Activated CD4-positive, alpha-beta T cell treated with anti-CD3 and anti-CD28 coated beads, Interleukin-2, amount 50 U/mL, for 48 hours (primary cell): ENCODE measurements at places on chromosomes 13 and 19.

GRCh38 chr19:46265217-46265828 lies 31.5 kb upstream of the HIF3A start:
- DNase-seq = peak; percentile 61

DNA sequence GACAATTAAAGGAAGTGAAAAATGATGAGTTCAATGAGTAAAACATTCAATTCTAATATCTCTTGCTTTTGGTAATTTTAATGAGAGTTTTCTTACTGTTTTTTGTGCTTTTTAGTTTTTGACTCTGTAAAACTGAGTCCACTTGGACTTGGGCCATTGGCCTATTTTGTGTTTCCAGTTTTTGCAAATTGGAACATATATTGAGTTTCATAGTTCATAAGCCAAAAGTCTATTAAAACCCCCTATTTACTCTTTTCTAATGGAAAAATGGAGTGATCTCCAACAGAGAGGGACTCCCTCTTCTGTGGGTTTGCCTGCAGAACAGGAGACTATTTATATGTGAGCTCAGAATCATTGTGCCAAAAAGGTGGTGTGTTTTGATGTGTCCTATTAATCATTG lies 219.7 kb upstream of the SPRY2 start:
- no peak for DNase-seq

- no peak for DNase-seq
Observed at GRCh38 chr13:36915896-36916640, 4.0 kb downstream of the SMAD9 start.

DNA sequence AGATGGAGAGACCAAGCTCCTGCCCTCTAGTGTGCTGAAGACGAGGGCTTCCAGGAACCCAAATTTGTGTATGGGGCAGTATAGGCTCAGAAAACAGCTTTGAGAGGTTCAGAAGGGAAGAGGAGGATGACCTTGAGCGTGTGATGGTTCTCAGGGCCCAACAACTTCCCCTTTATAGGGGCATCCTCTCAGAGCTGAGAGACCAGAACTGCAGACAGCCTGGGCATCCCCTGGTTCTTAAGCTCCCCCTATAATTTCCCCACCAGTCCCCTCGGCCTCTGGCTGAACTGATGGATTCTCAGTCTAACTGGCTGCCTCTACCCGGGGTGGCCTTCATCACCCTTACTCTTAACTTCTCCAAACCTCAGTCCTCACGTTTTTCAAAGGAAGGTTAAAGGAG lies 167.5 kb downstream of the URI1 start:
- DNase-seq = no peak

GRCh38 chr13:40336228-40337221 lies 329.9 kb downstream of the FOXO1 start:
- DNase-seq = no peak

- no peak for DNase-seq
Observed at GRCh38 chr19:1370579-1371361, 12.9 kb upstream of the NDUFS7 start.

GRCh38 chr13:80894917-80895316 lies 554.0 kb upstream of the SPRY2 start:
- no peak for DNase-seq

DNA sequence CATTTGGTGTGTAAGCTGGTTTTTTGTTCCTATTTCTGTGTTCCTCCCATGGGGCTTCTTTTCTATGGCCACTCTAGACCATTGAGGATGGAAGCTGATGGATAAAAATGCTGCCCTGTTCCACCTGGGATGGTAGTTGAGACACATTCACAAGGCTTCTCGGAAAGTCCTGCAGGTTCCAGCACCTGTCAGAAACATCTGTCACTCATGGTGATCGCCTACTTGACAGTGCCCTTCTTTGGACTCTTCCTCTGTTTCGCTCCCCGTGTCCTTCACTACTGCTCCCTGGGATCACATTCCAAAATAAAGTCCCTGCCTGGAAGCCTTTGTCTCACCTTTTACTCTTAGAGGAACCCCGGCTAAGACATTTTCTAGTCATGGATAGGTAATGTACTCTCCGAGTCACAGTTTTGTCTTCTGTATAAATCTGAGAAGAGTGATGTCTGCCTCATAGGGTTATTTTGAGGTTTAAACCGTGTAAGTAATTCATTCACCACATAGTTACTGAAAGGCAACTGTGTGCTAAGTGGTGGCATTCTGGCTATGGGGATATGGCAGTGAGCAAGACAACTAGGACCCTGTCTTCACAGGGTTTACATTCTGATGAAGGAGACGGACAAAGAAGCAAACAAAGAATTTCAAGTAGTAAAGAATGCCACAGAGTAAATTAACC lies 21.0 kb downstream of the UBAC2 start:
- no peak for DNase-seq

DNA sequence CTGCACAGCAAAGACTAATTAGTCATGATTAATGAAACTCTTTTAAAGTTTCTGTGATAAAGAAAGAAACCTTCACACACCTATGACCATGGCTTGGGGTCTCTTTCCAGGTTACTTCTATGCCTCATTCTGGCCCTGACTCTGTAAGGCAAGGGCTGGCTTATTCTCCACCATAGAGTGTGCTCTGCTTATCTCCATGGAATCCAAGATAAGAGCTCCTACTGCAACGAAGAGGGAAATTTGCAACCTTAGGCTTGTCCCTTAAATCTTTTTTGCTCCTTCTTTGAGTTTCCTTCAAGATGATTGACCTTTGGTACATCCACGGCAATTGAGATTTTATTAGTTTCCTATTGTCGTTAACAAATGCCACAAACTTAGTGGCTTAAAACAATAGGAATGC lies 239.9 kb downstream of the SPRY2 start:
- DNase-seq = no peak

- DNase-seq = no peak
Observed at GRCh38 chr13:44680746-44681355, 104.7 kb upstream of the TSC22D1 start.

- DNase-seq = no peak
Observed at GRCh38 chr13:36959456-36960116, 39.5 kb upstream of the SMAD9 start.

DNA sequence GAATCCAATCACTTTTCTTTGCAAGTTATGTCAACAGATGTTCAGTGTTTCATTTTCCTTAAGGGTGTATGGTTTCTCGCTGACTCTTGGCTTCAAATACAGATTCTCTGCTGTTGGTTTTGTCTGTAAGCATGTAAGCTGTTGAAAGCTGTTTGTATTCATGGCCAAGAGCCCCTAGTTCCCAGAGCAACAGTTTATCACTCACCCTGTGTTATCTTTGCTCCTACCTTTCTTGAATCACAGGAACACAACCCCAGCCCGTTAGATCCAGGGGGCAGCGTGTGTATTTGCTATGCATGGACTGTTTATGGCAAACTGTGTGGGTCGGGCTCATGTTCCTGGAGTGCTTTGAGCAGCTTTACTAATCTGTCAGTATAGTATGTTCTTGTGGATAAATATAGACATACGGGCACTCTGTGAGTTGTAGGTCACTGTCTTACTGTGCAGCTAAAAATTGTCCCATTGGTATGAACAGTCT lies 28.9 kb downstream of the FRY start:
- no peak for DNase-seq

DNA sequence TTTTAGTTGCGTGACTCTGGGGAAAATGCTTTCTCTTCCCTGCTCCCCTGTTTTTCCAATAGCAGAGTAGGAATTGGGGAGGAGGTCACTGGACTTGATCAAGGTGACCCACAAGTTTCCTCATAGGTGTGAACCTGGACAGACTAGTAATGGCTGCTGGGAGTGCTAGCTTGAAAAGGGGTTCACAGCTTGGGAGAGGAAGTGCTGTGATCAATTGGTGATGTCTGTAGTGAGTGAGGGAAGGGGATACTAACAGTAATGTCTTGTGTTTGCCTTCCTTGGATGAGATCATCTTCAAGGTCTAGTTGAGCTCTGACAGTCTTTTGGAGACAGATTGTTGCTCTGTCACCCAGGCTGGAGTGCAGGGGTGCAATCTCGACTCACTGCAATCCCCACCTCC lies 1.7 kb downstream of the BCL2L12 start:
- DNase-seq = no peak

- DNase-seq = no peak
Observed at GRCh38 chr13:27789495-27790303, 2.6 kb upstream of the GSX1 start.

DNA sequence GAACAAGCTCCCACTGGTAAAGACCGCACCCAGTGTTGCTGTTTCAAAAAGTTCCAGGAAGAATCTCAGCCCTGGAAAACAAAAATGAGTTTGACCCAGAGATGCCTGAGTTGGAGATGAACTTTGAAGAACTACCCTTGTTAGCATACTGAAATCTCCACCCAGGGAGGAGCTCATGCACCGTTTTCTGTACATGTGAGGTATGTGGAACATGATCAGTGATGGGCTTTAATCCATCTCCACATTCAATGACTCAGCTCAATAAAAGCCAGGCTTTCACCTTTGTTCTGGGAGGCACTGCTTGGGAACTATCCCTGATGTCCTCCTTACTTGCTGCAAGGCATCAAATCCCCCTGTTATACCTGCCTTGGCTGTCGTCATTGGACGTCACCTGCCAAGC lies 279.9 kb downstream of the UQCRFS1 start:
- DNase-seq = no peak

- DNase-seq = peak; percentile 32
Observed at GRCh38 chr19:1106841-1107660, 3.3 kb downstream of the GPX4 start.

DNA sequence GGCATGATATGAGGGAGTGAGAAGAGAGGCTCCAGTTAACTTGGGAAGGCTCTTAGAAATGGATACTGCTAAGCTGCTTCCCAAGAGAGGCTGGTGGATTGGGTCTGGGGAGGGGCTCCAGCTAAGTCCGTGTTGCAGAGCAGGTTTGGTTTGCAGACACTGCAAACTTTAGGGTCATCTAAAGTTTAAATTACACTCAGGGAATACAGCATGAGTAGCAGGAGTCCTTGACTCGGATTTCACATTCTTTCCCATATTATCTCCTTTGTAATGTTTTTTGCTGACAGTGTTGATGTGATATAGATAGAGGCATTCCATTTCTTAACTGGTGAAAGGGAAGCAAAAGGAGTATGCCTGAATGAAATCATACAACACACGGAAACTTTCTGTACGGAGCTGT lies 31.9 kb downstream of the SGCG start:
- DNase-seq = no peak

DNA sequence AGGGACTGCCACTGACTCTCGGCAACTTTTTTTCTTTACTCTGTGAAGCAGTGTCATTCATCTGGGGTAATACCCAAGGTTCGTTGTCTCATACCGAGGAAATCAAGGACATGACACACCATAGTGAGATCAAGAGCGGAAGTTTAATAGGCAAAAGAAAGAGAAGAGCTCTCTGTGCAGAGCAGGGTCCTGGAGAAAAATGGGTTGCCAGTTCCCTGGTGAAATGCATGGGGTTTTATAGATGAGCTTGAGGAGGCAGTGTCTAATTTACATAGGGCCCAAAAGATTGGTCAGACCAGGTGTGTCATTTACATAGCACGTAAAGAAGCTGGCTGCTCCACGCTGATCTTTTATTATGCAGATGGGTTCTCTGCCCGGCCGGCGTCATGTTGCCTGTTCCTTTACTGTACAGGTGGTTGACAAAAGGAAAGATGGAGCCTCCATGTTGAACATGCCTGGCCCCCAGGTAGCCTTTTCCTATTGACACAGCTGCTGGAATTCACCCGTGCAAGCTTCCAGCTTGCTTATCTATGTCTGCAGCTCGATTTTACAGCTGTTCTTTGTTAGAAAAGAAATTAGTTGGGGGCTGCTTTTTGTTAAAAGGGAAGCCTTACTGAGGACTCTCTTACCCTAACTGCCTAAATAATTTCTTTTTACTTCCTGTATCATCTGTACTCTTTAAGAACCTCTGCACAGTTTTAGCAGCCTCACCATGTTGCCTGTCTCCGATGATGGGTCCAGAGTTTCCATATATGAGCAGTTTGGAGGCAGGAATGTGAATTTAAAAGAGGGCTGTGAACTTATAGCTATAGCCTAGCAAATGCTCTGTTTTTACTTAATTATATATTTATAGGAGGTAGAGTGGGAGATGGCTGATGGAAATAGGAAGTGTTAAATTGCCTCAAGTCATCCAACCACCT lies 98.0 kb upstream of the DIAPH3 start:
- no peak for DNase-seq
